ENCODE measurements at places on chromosomes 4 and X.
A peak's percentile ranks its signal among the peaks of the same experiment; 100 is the strongest.

DNA sequence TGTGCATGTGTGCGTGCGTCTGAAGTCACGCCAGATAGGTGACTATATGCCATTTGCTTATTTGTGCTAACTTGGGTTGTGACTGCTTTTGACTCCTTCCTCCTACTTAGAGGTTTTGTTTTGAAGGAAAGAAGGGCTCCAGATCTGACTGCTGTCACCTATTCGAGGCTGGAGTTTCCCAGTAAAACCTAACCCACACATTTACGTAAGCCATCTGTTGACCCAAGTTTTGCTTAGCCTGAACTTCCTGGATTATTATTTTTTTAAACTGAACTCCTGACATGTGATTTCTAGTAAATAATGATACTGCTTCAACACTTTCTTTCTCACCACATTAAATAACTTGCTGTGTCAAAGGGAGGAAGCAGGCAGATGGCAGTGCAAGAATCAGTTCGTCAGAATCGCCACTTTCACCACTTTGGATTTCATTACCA is 41.5 kb downstream of the DTHD1 start:
- DNase-seq, result no peak

GRCh38 chr4:147821555-147821954 is 89.7 kb downstream of the ARHGAP10 start:
- DNase-seq, result no peak

DNA sequence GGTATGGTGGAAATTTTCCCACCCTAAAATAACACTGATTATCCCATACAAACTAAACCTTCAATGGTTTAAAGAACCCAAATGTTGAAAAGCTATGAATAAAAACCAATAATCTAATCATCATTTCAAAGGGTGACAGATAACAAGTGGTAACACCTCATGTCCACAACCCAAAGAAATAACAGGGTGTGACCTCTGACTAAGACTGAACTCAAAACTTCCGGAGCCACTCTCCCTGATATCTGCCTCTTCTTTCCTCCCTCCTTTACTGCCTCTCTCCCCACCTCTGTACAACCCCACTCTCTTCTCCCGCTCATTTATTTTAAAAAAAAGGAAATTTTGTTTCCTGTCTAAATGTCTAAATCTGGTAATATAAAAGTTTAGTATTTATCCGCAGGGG is 11.5 kb downstream of the FBXW7 start:
- DNase-seq, result no peak

DNA sequence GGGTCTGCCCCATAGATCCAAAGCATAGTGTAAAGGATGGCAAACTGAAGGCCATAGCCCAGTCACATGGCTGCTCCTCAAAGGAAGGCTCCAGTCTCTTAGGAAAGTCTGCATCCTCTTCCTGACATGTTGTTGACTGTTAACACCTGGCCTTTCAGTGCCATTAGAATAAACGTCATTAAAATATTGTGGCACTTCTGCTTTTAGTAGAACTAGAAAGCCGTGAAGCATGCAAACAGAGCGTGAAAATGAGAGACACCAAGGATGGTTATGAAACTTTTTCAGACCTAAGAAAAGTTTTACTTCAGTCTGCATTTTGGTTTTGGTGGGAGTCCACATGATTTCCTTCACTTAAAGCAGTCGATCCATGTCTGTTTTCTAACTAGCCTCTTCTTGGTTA is 41.1 kb upstream of the AFF2 start:
- DNase-seq, result no peak

DNA sequence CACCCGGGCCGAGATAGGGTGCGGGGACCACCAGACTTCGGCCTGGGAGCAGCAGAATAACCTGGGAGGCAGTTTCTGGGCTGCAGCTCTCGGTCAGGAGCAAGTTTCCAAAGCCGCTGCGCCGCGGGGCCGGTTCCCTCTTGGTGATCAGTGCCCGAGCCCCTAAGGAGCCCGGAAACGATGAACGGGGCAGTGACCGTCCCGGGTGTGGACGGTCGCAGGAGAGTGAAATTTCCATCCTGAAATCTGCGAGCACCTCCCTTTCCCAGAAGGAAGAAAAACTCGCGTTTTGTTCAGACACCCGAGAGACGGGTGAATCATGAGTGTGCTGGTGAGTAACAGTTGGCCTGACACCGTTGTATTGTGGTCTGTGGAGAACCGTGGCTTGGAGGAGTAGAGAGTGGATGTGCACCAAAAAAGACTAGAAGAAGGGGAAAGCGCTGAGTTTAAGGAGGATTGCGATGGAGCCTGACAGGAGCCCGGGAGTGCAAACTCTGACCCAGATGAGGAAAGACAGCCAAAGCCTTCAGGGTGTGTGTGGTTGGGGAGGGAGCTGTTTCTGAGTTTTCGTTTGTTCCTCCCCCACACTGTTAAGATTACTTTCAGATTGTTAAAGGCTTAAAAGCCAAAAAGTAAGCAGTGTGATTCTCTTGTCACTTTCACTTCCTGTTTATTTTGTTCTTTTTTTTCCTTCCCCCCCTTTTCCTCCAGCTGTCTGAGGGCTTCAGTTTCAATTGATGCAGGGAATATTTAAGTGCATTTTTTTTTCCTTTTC is 828 bp downstream of the MCUB start:
- DNase-seq, result peak; percentile 49

- DNase-seq, result no peak
Measured at GRCh38 chr4:26766141-26766540, 94.5 kb upstream of the STIM2 start.

DNA sequence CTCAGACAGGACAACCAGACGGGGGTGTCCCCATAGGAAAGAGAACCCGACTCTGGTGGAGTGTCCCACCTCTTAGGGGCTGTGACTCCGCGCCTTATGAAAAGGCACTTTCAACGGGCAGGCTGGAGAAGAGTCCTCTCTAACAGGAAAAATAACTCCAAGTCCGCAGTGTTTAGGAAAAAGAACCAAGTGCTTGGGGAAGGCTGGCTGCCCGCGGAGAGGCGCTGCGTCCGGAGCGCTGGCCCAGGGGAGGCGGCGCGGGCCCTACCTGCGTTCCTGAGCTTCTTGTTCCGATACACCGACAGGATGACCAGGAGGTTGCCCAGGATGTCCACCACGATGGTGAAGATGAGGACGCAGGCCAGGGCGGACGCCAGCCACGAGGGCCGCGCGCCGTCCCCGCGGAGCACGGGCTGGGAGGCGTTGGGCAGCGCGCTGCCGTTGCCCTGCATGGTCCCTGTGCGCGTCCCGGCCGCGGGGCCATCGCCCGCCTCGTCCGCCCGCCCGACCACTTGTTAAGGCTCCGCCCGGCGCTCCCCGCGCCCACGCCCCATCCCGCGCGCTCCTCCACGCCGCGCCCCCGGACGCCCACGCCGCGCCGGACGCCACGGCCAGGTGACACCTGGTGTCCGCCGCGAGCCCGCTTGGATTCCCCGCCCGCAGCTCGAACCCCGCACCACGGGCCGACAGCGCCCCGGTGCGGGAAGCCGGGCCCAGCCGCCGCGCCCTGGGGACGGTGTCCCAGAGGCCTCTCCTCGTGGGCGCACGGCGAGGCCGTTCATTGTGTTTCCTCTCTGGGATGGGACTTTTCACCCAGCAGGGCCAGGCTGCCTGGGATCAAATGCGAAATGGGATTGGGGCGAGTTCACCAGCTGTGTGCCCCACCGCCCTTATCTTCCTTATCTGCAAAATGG is at the start of gene MTNR1A:
Gene MTNR1A, minus strand, starts transcription at position 654 of the 914 bp plus-strand sequence. Its CDS starts 202 bp downstream, at position 452.
- no peak for DNase-seq

DNA sequence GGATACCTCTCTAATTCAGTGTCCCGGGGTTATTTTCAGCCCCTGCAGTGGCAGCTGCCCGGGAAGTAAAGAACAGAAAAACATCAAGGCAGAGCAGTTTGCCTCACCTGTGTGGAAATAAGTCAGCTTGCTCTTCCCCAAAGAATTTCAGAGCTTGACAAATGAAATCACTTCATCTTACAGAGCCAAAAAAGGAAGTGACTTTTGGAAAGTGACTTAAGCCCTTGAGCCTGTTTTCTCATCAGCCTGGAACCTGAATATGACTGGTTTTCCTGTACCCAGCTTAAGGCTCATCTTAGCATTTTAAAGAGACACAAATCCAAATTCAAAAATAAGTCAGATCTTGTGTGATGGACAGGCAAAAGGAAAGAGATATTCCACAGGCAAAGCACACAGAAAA is 211.6 kb downstream of the RCHY1 start:
- no peak for DNase-seq

DNA sequence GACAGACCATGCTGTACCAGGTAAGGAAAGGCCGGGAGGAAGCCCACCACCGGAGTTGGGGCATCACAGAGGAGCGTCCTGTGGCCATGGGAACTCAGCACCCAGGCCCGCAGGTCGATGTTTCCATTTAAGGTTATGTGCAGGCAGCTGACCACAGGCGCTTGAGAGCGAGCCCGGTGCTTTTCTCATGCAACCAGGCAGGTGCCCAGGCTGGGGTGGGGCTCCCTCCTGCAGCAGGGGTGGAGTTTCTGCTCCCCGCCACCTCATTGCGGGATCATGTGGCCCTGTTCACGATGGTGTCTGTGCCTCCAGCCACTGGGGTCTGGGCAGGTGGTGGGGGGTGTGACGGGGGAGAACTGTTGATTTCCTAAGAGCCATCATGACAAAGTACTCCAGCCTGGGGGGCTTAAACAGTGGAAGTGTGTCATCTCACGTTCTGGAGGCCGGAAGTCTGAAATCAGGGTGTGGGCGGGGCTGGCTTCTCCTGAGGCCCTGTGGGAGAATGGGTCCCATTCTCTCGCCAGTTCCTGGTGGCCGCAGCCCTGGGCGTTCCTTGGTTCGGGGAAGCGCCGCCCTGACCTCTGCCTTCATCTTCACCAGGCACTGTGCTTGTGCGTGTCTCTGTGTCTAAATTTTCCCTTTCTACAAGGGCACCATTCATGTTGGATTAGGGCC is 60.9 kb downstream of the CPZ start:
- DNase-seq, result no peak

- no peak for DNase-seq
Measured at GRCh38 chr4:182730791-182731190, 186.4 kb downstream of the DCTD start.

GRCh38 chr4:40205259-40206198 is 8.7 kb downstream of the RHOH start:
- no peak for DNase-seq

DNA sequence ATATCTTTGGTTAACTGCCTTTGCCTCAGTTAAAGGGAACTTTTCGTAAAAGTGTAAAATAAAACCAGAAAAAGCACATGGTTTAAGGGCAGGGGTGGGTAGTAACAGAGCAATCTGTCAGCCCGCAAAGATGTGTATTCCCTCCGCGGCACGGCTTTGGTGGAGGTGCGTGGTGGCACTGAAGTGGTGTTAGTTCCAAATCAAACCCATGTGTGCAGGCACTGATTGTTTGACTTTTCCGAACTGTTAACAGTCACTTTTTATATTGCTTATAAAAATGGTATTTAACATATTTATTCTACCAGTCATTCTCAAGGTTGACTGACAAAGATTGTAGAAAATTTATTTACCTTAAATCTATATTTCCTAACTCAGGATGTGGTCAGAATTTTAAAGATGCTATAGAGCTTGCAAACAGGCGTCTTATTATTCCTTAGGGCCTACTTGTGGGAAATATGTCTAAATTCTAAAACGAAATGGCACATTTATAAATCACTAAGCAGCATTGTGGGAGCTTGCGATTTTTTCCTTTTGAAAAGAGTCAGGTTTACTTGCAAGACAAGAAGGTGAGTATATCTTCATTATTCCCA is 272.7 kb upstream of the PCDH18 start:
- no peak for DNase-seq

DNA sequence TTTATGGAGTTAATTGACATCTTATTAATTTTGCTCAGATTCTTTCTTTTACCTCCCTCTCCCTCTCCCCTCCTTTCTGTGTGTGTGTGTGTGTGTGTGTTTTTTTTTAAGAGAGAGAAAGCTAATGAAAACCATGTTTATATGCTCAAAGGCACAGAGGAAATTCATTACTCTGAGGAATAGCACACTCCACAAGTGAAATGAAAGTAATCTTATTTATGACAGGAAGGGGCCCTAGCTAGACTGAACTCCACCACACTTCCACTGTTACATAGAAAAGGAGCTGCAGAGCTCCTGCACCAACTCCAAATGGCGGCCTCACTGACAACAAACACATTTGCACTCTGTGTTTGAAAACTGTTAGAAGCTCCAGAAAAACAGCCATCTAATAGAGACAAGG is 150.6 kb downstream of the RASL11B start:
- DNase-seq, result no peak

GRCh38 chr4:47493238-47494123 is 8.4 kb downstream of the ATP10D start:
- no peak for DNase-seq

GRCh38 chr4:146550161-146550560 is 28.4 kb upstream of the SLC10A7 start:
- DNase-seq, result no peak

- DNase-seq, result no peak
Measured at GRCh38 chrX:47361538-47362511, 8.6 kb upstream of the ZNF157 start.

DNA sequence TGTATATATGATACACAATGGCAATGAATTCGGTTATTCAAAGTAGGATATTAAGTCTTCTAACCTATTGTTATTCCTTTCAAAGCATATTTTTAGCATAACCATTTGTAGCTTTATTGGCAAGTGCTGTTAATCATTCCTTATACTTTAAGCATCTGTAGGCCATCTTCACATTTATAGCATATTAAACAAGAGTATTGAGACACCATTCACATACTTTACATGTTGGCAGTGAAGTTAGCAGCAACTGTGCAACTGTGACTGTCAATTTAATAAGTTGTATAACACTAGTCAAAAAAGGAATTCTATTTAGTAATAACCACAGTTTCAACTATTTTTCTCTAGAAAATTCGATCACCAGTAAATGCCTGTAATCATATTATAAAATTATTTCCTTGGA is 107.3 kb upstream of the MYOZ2 start:
- DNase-seq, result no peak

GRCh38 chr4:100497791-100498190 is 20.0 kb downstream of the EMCN start:
- DNase-seq, result no peak

DNA sequence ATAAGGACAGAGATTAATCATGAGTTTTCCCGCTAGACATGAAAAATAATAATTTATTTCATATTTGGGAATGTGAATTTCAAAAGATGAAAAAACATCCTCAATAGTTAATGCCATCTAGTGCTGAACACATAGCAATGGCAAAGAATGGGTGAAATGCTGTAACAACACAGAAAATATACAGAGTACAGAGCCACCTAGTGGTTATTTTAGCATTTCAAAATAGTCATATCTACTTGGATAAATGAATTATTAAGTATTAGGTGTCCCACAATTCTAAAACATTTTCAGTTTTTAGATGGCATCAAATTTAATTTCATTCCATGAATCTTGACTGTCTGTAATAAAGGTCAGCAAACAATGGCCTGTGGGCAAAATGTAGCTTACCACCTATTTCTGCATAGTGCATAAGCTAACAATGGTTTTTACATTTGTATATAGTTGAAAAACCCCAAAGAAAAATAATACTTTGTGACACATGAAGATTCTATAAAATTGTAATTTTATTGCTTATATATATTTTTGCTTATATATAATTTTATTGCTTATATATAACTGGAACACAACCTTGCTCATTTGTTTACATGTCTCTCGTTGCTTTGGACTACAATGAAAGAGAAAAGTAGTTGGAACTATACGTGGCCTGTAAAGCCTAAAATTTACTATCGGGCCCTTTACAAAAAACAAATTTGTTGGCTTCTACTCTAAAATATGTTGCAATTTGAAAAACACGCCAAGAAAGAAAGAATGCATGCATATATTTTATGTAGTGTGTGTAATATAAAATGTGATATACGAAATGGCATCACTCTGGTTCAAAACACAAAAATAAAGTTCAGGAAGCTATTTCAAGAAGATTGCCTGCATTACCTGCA is 99.1 kb upstream of the FAM47C start:
- no peak for DNase-seq

- peak; percentile 68 for DNase-seq
Measured at GRCh38 chrX:10111364-10112148, 45.2 kb upstream of the CLCN4 start.

- no peak for DNase-seq
Measured at GRCh38 chrX:621705-622503, 8.7 kb upstream of the SHOX start.

Measured in activated effector memory CD4-positive, alpha-beta T cell treated with Interleukin-2 at 50 U/mL for 16 hours (primary cell).